ENCODE measurements at places on chromosomes 4 and X.

- no peak for DNase-seq
These were observed 152.7 kb downstream of the GABRG1 start for GRCh38 chr4:45971108-45971507.

- no peak for DNase-seq
These were observed 455.3 kb downstream of the ACTRT1 start for GRCh38 chrX:127596882-127597281.

DNA sequence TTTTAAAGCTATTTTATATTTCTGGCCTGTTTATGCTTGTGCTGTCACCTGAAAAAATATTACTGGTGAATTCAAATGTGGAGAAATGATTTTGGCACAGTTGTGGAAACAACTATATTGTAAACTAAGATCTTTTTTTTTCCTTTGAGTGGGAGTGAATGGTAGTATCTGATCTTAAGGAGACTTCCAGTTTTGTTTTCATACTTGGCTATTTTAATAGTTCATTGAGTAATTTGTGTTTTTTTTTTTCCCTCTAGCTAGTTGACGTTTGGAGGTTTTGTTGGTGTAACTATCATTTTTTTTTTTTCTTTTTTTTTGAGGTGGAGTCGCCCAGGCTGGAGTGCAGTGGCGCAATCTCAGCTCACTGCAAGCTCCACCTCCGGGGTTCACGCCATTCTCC, 10.5 kb downstream of the STAG2 start:
- no peak for DNase-seq

- DNase-seq: no peak
These were observed 136.8 kb upstream of the RAPGEF2 start for GRCh38 chr4:158966091-158966490.

GRCh38 chr4:3771164-3771809, 5.1 kb downstream of the ADRA2C start:
- DNase-seq: no peak

- no peak for DNase-seq
These were observed 162.1 kb downstream of the HHIP start for GRCh38 chr4:144808034-144808433.

DNA sequence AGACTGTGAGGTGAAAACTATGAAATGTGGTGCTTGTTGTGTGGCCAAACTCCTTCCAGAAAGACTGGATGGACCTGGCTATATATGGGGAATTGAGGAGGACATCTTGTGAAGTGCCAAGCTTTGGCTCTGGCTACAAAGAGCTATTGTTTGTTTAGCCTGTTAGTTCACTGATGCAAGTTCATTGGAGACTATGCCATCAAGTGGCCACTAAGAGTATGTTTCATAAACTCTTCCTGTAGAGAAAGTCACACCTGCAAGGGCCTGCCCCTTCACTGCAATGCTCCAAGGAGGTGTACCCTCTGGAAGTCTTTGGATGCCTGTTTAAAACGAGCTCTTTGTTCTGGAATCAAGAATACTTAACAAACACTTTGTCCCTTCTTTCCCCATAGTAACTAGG, 382.0 kb downstream of the GABRG1 start:
- DNase-seq: no peak

DNA sequence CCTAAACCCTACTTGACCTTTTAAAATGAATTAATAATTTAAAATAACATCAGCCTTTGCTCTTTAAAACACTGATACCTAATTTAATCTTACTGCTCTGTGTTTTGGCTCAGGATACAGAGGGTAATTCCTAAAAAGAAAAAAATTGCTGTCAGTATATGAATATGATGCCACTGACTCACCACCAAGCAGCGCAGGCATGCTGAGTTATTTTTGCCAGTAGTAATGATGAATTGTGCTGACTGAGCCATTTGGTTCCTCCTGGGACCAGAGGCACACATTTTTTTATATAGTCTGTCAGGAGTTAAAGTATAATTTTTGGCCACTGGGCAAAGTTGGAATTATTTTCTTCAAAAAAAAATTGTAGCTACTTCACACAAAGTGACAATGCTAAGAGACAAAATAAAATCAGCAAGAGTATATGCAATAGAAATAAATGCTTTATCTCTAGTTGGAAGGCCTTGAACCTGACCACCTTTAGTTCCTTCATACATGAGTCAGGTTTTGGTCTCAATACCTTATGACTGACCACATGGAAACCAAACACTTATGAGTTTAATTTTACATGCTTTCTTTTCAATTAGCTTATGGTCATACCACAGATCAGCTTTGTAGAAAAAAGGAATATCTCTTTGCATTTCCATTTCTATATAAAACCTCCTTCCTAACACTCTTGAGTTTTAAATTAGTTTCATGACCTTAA, 115.1 kb downstream of the PPP3CA start:
- peak; percentile 22 for DNase-seq

DNA sequence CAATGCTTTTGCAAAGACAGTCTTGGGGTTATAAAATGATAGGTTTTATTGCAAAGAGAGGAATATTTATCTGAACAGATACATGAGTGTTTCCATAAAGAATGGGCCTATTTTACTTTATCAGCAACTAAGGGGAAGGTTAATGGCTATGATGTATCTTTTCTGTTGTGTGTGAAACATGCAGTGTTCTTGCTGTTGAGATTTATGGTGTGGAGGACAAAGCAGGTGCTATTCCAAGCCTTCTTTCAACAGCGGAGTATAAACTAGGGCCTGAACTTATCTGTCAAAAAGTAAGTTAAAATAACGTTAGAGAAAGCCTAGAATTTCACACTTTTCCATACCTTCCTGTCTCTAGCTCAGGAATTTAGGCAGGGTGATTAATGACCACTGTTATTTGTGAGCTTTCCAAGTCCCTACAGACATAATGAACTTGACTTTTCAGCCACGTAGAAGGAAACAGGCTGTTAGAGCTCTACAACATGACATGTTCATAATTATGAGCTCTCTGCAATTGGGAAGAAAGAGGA, 411.4 kb downstream of the IL1RAPL1 start:
- no peak for DNase-seq

DNA sequence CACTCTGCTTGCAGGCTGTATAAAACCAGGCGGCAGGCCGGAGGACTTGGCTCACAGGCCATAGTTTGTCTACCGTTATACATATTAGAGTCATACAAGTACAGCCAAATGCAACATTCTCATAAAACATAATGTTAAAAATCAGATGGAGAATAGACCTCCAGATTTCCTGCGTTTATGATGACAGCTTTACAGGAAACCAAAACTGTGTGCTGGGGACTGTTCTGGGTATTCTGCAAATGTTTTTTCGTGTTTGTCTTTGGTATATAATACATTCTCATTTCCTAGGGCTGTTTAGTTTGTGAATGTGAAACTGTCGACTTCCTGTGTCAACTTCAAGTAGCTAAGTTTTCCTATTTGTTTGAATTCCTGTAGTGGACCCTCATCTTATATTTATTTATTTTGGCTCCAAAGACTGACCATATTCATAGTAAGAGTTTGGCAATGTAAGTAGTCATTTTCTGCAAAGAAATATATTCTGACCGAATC, 79.5 kb upstream of the FAM9C start:
- DNase-seq: no peak

- no peak for DNase-seq
These were observed 449.1 kb downstream of the NKX6-1 start for GRCh38 chr4:84050015-84050414.

- DNase-seq: peak; percentile 68
These were observed 7.6 kb upstream of the NKX1-1 start for GRCh38 chr4:1413687-1414479.

DNA sequence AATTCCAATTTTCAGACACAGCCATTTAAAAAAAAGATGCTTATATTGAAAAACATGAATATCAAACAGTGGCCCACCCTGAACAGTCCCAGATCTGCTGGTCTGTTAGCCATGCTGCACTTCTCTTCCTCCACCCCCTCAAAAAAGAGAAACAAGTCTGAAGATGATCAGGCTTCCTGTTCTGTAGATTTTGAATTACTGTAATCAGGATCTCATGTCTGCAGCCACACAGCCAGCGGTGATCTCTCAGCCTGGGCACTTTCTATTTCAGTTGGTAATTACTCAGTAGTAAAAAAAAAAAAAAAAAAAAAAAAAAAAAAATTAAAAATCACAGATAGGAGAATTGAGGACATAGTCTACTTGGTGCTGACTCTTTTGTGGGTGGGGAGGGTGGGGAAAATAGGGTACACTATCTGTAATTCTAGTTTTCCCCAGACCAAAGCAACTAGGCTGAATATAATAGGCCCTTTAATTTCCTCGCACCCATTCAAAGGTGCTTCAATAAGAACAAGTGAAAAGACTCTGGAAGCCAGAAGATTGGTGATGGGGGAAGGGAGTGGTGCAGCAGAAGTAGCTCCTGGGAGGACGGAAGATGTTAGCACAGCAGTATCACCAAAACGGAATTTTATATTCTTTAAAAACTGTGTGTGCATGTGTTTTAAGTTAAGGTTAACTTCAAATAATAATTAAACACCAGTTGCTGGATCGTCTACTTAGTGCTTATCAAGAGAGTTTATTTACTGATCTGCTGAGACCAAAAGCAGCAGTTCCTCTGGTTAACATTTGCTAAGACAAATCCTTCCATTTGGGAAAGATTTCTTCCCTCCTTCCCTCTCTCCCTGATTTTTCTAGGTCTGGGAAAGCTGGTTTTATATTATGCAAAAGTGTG, 47.0 kb downstream of the SPRY1 start:
- no peak for DNase-seq

DNA sequence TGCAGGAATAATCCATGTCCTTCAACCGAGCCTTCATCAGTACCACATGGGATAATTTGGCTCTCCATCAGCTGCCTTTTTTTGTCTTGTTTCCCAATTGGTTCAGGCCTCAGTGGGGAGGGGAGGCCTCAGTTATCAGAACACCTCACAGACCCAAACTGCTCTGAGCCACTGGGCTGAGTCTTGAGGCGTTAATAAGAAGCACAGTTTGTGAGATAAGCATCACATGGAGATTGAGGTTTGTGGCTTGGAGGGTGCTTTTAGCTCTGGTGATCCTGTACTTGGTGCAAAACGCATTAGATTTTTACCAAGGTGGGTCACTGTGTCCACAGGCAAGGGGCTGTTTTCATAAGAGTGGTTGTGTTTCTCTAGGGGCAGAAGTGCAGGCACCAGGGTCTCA, 82.8 kb upstream of the HPF1 start:
- DNase-seq: no peak

DNA sequence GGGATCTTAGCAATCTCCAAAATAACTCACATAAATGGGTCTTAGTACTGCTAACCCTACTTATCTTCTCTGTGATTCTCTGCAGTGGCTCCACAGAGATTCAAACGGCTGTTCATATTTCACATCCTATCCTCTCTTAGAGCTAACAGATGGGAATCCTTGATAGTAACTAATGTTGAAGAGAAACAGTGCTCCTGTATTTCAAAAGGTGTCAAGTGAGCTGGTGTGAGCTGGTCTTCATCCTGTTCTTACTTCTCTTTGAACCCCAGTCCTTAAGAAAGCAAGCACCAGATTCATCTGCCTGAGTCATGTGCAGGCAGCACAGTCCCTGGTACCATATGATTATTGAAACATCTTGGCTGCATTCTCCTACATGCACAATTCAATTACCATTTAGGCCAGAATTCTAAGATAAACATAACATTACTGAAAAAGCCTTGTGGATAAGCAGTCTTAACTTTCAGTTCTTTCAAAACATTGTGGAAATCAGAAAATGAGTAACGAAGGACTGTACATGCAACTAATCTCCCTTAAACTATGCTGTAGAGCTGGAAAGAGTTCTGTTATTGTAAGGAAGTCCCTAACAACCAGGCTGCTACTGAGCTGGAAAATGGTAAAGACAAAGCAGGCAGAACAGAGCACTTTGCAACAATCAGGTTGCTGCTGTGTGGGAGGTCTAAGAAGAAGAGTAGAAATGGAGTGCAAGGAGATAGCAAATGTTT, 153.1 kb downstream of the NPNT start:
- DNase-seq: no peak

DNA sequence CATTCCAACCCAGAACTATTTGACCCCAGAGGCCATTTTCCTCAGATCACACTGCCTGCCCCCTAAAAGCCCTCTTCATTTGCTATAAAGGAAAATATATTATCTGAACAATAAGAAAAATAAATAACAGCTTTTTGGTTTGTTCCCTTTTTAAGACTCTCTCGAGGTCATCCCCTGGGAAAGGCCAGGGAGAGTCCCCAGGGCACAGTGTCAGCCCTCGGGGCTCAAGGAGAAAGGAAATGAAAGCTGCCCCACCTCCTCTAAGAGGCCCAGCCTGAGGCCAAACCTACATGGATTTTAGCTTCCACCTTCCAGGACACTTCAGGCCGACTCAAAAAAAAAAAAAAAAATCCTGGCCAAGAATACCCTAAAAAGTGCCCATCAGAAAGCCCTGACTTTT, 97.6 kb downstream of the SH3KBP1 start:
- no peak for DNase-seq

DNA sequence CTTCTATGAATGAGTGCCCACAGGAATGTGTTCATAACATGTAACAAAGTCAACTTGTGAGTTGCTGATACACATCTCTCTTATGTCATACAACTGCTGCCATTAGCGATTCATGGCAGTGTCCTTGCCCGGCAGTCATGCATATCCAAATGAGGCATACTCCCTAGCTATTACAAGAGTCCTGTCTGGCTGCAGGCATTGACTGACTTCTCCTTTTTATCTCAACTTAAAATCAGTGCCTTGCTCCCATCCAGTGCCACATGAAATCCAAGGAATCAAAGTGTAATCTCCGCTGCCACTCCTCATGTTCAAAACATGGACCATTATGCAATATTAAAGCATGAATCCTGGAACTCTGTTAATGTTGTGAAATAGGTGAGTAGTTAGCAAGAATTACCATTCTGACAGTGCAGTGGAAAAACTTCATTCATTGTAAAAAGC, 348.9 kb upstream of the FTHL17 start:
- no peak for DNase-seq

DNA sequence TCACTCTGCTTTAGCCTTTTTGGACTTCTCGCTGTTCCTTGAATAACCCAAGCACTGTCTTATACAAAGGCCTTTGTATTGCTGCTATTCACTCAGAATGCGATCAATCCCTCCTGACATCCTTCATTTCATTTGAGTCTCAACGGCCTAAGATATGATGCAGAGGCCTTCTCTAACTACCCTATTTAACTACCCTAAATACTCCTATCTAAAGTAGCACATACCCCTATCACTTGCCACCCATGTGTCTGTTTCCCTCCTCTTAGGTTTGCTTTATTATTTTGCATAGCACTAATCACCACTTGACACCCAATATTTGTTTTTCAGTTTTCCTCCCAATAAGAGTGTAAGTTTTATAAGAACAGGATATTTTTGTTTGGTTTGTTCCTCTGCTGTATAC, 42.3 kb upstream of the ACSL4 start:
- no peak for DNase-seq

DNA sequence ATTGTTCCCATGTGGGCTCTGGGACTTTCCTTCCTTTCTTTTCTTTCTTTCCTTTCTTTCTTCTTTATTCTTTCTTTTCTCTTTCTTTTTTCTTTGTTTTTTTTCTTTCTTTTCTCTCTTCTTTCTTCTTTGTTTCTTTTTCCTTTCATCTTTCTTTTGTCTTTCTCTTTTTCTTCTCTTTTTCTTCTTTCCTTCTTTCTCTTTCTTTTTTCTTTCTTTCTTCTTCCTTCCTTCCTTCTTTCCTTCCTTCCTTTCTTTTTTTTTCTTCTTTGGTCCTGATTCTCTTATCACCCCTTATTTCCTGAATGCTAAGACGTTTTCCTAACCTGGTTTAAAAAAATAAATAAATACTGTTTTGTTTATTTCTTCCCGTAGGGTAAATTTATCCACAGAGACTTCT, 93.2 kb downstream of the CRLF2 start:
- DNase-seq: no peak

Measured in upper lobe of left lung (tissue), 6 donors.